Mammary epithelial cell (primary cell): ENCODE measurements at places on chromosomes 5 and 9.

DNA sequence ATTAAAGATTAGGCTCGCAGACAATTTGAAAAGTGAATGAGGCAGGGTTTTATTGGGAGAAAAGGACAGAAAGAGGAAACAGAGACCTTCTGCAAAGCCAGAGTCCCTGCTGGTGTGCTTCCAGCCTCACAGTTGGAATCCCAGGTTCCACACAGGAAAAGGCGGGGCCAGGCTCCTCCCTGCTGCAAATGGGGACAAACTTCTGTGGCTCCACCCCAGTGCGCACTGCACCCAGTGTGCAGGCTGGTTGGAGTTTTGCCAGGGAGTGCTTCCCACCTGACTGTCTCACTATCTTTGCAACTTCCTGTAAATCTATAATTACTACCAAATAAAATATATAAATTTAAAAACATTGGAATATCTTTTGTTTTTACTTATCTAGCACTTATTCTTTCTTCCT, 386.0 kb upstream of the GRIN3A start:
- no peak for DNase-seq

DNA sequence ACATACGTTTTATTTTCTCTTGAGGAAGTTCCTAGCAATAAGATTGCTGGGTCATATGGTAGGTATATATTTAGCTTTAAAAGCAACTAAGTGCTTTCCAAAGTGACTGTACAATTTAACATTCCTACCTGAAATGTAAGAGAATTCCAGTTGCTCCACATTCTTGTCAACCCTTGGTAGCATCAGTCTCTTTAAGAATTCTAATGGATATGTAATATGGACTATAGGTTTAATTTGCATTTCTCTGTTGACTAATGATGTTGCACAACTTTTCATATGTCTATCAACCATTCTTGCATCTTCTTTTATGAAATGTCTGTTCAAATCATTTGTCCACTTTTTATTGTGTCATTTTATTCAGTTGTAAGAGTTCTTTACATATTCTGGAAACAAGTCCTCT, 6.7 kb upstream of the RASEF start:
- peak; percentile 16 for DNase-seq

DNA sequence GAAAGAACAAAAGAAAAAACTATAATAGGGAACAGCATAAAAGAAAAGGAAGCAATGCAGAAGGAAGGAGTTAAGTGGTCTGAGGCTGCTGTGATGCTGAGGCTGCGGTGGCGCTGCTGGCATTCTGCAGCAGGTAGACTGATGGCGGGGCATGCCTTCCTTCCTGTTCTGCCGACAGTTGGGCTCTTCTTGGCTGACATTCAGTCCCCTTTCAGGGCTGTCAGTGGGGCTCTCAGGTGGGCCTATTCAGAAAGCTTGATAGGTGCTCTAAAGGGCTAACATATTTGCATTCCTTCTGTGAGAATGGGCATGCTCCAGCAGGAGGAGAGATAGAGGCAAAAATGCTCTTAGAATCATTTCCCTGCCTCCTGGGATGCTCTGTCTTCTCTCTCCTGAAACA, 5.1 kb upstream of the CLINT1 start:
- DNase-seq = no peak

DNA sequence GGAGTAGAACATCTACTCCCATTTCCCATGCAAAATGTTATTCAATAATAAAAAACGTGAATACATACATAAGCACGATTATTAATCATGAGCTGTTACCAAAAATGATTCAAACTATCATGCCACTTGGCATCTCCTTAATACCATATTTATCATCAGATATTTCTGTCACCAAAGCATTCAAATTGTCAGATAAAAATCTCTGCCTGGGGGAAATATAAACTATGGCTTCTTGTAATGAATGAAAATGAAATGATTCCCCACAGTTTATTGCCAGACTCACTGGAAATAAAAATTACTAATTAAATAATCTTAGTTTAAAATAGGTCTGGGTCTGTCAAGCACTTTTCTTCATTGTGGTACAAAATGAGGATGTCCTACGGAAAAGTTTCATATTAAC, 265.4 kb downstream of the EDIL3 start:
- no peak for DNase-seq

- DNase-seq = no peak
Observed at GRCh38 chr9:113626735-113627495, 163.4 kb downstream of the RGS3 start.

GRCh38 chr5:149904293-149904886, 40.2 kb downstream of the PDE6A start:
- DNase-seq = no peak

DNA sequence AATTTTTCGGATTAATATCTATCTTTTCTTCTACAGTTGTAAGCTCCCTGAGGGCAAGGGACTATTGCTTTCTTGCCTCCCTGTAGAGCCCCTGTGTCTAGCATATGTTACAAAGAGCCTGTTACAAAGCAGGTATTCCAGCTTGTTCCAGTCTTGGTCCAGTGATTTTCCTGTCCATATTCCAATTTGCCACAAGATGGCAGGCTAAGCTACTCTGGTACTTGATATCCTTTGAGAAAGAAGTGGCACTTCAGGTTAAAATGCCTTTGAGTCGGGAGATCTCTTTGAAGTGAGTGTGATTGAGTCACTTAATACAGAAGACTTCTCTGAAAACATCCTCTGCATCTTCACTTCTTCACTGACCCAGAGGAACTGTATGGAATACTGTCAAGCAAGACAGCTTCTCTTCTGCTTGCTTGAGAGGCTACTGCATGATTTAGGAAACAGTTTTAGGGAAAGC, 24.5 kb downstream of the CAVIN4 start:
- peak; percentile 58 for DNase-seq

DNA sequence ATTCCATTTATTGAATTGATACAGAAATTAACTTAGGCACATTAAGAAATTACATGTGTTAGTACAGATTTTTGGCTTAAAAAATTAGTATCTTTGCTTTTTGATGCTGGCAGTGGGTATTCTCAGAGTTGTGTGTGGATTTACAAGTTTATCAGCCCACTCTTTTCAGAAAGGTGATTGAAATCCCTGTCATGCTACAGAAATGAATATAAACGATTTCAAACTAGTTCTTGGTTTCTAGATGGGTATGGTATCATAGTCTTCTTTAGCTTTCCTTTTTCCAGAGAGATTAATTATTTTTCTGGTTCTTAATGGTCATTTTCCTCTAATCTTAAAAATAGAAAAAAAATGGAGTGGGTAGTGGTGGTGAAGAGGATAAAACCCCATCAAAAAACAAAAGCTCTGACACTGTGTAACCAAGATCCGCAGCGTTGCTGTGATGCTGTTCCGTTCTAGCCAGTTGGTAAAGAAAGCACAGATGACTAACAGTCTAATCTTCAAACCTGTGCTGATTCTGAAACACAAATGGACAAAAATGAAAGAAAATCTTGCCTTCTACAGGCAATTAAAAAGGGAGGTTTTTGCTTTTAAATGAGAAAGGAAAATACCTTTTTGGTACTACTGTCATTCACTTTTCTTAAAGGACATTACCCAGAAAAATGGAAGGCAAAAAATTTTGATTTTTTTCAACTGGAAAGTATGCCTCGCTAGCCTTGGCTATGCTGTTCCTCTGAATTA, 5.2 kb downstream of the LRRTM2 start:
- DNase-seq = peak; percentile 56

- DNase-seq = no peak
Observed at GRCh38 chr5:28603869-28604268, 1565.5 kb upstream of the CDH9 start.

- DNase-seq = peak; percentile 4
Observed at GRCh38 chr5:40291338-40291737, 388.4 kb upstream of the PTGER4 start.

- no peak for DNase-seq
Observed at GRCh38 chr9:95721061-95721531, 154.4 kb upstream of the ERCC6L2 start.

DNA sequence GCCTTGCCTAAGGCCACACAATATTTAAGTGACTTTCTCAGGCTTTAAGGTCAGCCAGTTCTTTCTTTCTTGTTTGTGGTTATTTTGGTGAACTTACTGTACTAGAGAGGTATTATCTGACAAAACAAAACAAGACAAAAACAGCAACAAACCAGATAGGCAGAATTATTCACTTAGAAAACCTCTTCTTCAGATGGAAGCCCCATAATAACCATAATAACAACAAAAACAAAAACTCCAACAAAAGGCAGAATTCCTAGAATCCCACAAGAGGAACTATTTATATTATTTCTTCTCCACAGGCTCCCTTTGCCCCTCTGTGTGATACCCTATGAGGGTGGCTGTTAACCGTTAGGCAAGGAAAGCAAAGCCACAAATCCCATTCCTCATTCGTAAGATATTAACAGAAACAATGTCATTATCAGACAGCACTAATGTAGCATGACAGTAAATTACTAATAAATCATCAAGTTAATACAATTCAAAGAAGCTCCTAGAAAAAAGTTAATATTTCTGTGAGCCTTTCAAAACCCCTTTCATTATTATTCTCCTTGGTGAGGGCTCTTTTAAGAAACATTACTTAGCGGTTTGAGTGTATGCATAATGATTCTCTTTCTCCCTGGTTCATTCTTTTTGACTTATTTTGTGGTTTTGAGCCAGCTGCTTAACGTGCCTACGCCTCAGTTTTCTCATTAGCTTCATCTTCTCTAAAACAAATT, 274.9 kb downstream of the EFNA5 start:
- no peak for DNase-seq

DNA sequence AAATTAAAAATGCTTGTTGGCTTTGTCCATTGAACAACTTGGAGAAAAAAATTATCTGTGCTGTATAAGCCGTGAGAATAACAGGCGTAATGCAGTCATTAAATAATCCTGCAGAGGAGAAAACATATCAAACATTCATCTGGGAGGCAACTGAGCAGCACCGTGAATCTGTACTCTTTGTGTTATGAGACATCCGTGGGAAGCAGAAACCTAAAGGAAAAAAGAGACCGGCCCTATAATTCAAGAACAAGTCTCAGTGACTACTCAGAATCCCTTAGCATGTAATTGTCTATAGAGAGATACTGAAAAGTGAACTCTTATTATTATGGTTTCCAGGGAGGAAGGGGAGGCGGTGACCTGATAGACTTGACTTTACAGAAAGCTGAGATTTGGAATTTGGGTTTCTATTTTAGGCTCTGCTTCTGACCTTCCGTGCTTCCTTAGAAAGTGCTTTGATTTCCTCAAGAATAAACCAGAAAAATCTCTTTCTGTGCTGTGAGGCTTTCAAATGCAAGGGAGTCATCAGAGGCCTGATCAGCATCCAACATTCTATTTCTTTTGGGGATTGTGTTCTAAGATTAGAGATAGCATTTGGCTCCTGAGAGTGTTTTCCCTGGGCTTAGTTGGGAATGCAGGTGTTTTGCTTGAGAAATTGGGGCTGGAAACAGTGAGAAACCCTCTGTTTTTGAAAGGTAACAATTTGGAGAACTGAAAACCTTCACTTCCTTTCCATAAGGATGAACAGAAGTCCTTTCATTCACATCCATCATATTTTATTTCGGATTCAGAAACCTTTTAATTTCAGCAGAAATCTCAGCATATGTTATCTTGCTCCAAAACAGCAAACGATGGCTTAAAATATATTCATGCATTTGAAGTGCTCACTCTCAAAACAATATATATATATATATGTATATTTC, 296.7 kb downstream of the CSNK1G3 start:
- DNase-seq = no peak

GRCh38 chr5:139382807-139383206, 290 bp downstream of the SLC23A1 start:
- DNase-seq = no peak

DNA sequence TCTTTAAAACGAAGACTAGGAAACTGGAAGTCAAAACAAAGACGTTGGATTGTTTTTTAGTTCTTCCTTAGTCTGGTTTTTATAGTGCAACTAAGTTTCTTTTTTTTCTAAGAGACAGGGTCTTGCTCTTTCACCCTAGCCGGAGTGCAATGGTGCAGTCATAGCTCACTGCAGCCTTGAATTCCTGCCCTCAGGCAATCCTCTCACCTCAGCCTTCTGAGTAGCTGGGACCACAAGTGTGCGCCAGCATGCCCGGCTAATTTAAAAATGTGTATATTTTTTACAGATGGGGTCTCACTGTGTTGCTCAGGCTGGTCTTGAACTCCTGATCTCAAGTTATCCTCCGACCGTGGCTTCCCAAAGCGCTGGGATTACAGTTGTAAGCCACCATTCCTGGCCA, 27.6 kb downstream of the ZFYVE16 start:
- no peak for DNase-seq

GRCh38 chr5:14953075-14953607, 81.6 kb upstream of the ANKH start:
- DNase-seq = no peak

DNA sequence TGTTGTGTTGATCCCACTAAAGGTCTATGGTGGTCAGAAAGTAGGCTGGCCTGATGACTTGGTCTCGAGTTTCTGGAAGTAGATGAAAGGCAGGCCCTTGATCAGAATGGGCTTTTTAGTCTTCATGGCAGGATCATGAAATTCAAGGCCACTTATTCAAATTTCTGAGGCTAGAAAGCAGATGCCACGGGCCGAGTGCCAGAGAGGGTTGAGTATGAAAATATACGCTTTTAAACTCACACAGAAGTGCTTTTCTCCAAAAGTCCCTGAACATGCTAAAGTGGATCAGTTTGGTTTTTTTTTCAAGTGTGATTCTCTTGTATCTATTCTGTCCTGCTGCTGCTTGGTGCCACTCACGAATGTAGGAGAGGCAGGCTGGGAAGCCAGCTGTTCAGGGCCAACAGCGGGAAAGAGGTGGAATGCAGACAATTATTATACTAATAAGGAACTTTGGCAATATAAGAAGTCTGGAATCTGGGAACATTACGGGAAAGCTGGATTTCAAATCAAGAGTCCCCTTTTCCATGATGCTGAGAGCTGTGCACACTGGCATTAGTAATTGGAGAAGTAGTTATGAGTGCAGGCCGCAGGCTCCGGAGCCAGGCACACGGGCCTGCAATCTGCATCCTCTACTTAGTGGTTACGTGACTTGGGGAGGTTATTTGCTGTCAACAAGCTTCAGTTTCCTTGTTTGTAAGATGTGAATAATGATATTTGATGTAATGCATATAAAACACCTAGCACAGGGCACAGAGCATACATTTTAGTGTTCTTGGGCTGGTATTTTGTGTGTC, 95.8 kb downstream of the LMNB1 start:
- DNase-seq = no peak

- DNase-seq = no peak
Observed at GRCh38 chr5:173767574-173768266, 120.4 kb upstream of the CPEB4 start.

DNA sequence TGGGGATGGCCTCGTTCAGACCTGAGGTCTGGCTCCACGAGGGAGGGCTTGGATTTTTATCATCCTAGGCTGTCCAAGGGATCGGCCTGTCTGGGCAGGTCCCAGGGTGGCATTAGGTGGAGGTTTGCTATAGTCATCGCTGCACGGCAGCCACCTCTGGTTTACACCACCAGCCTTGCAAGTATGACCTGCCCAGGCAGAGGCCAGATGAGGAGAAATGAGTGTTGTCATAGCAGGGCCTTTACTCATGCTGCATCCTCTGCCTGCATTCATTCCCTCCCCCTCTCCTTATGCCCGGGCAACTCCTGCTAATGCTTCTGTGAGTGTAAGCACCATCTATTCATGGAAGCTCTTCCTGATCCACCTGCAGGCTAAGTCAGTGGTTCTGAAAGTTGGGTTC, 15.3 kb upstream of the NDST1 start:
- DNase-seq = peak; percentile 99

GRCh38 chr9:19484699-19485098, 75.9 kb downstream of the ACER2 start:
- no peak for DNase-seq
